ENCODE measurements at places on chromosomes 2 and 18.
A peak's percentile ranks its signal among the peaks of the same experiment; 100 is the strongest.

DNA sequence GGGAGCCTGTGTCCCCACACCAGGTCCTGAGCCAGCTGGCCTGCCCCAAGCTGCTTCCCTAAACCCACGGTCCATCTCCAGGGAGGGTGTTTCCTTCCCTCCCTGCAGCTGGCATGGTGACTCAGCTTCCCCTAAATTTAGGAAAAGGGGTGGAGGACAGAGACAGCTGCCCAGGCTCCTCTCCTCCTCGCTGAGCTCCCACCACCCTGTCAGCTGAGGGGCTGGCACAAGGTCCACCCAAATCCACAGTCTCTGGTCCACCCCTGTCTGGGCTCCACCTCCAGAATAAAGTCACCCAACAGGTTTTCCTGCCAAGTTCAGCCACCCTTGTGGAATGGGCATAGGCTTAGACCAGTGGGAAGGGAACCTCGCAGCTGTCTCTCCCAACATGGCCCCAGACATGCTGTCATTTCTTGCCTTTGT is 156.5 kb downstream of the TNS1 start:
- H3K4me1 ChIP-seq = peaks cover 14% of the 10 kb centered on the region
- no peak overlapping the region for H3K27ac ChIP-seq
- no peaks in the 10 kb centered on the region for H3K27me3 ChIP-seq

DNA sequence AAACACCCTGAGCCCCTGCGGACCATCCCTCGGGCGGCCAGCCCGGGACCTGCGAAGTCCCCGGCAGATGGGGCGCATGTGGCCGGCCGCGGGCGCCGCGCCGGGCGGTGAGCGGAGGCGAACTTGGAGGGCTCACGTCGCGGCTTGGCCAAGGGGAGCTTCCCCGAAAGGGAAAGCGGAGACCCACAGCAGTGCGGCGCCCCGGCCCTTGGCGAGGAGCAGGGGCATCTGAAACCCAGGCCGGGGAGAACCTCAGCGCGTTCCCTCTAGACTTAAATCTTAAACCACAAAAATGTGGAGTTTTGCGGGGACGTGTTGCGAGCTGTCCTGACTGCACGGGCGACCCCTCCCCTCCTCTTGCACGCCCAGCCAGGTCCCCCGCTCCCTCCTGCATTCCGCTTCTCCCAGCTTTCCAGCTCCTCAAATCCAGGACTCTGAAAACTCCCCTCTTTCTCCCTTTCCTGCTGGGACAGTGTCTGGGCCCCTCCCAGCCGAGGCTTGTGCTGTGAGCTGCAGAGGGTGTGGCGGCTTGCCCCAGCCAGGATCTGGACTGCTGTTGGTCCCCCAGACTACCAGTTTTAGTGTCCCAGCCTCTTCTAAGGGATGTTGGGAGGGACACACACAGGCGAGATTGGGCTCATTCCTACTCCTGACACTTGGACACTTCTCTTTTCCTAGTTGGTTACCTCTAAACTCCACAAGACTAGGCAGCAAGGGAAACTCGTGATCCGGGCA is 1.3 kb downstream of the FMNL2 start:
- H3K4me3 ChIP-seq = peak overlapping the region; percentile 90
- H3K36me3 ChIP-seq = no peaks in the 10 kb centered on the region
- peak; percentile 74 for DNase-seq
- peaks cover 7% of the 10 kb centered on the region for H3K4me1 ChIP-seq
- H3K27me3 ChIP-seq = no peaks in the 10 kb centered on the region

DNA sequence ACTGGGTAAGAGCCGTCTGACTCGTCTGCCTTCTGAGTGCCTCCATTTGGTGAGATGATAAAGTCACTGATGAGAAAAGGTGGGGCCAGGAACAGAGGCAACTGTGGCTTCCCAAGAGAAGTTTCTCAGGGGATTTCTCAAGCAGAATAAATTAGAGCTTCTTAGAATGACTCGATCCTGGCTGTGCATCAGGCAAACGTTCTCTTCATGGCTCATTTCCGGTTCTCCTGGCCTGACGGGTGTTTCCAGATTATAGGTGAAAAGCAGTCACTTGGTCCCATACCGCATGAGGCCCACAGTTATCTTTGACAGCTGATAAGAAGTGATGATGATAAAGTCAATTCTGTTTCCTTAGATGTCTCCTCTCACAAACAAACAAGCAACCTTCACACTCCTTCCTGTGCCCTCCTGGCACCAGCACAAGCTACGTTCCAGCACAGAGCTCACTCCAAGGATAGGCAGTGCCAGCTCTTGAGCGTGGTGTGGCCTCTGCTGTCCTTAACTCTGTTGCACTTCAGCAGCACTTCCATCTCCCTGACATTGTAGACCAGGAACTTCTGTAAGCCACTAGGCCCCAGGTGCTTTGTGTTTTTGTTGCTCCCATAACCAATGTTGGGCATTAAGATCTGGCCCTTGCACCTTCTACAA is 37.8 kb upstream of the KCNF1 start:
- H3K27me3 ChIP-seq = no peaks in the 10 kb centered on the region
- H3K36me3 ChIP-seq = no peaks in the 10 kb centered on the region
- no peak for DNase-seq
- H3K4me3 ChIP-seq = no peak overlapping the region
- H3K4me1 ChIP-seq = peaks cover 8% of the 10 kb centered on the region

GRCh38 chr2:128794285-128794684 is 475.6 kb upstream of the HS6ST1 start:
- no peak overlapping the region for H3K27ac ChIP-seq
- H3K4me1 ChIP-seq = no peaks in the 10 kb centered on the region
- no peak overlapping the region for H3K4me3 ChIP-seq
- no peak for DNase-seq
- no peaks in the 10 kb centered on the region for H3K36me3 ChIP-seq
- no peaks in the 10 kb centered on the region for H3K27me3 ChIP-seq

GRCh38 chr18:50397023-50397422 is 22.2 kb downstream of the SKA1 start:
- H3K27ac ChIP-seq = no peak overlapping the region
- H3K36me3 ChIP-seq = no peaks in the 10 kb centered on the region
- H3K4me3 ChIP-seq = no peak overlapping the region
- DNase-seq = no peak
- H3K4me1 ChIP-seq = peaks cover 8% of the 10 kb centered on the region

DNA sequence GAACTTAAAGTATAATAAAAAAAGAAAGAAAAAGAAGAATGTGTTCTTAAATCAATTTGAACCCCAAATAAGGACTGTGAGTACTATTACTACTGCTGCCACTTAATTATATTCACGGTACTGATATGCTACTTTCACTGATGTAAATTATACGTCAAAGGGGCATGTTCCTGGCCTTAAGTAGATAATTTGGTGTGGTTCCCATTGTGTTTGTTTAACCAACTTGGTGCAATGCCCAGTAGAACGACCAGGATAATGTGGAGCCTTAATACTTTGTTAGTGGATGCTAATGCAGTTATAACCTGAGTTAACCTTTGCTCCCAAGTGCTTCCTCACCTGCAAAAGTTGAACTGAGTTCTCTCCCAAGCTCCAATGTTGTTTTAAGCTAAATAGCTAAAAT is 142.0 kb downstream of the NR4A2 start:
- H3K27me3 ChIP-seq = no peaks in the 10 kb centered on the region
- no peak for DNase-seq
- H3K4me3 ChIP-seq = no peak overlapping the region
- H3K27ac ChIP-seq = no peak overlapping the region
- no peaks in the 10 kb centered on the region for H3K4me1 ChIP-seq
- H3K36me3 ChIP-seq = no peaks in the 10 kb centered on the region

DNA sequence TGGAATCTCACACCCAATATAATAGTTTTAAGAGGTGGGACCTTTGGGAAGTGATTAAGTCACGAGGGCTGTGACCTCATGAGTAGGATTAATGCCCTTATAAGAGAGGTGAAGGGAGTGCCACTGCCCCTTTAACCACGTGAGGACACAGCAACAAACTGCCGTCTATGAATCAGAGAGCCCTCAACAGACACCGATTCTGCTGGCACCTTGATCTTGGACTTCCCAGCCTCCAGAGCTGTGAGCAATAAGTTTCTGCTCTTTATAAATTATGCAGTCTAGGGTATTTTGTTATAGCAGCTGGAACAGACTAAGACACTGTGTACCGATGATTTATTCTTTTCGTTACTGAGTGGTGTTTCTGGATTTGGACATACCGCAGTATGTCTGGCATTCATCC is 56.2 kb downstream of the RRM2 start:
- H3K36me3 ChIP-seq = no peaks in the 10 kb centered on the region
- DNase-seq = no peak
- H3K4me1 ChIP-seq = no peaks in the 10 kb centered on the region

DNA sequence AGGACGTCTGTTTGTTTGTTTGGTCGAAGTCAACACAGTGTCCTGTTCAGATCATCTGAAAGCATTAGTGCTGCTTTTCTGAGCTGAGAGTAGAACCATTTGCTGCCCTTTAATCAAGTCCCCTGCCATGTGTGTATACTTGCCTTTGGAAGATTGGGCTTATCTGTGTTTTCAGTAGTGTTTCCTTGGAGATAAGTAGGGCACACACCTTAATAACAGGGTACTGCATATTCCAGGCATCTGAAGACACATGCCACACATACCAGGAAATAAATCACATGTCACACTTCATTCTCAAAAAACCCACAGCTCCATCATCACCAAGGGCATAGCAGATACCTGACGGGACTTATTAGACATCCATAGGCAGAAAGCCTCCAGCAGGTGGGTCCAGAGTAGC is 157.4 kb downstream of the SOX11 start:
- DNase-seq = no peak
- H3K4me1 ChIP-seq = peaks cover 16% of the 10 kb centered on the region
- H3K36me3 ChIP-seq = no peaks in the 10 kb centered on the region
- H3K27me3 ChIP-seq = no peaks in the 10 kb centered on the region

GRCh38 chr2:210162466-210163124 is 8.6 kb downstream of the KANSL1L start:
- no peak overlapping the region for H3K4me3 ChIP-seq
- DNase-seq = no peak
- no peaks in the 10 kb centered on the region for H3K4me1 ChIP-seq
- no peak overlapping the region for H3K27ac ChIP-seq

GRCh38 chr2:180240774-180241173 is 233.7 kb upstream of the CWC22 start:
- no peak for DNase-seq
- H3K4me3 ChIP-seq = no peak overlapping the region
- H3K27ac ChIP-seq = no peak overlapping the region
- no peaks in the 10 kb centered on the region for H3K4me1 ChIP-seq
- H3K36me3 ChIP-seq = no peaks in the 10 kb centered on the region

GRCh38 chr2:136217996-136218395 is 100.0 kb upstream of the CXCR4 start:
- no peaks in the 10 kb centered on the region for H3K27me3 ChIP-seq
- DNase-seq = no peak
- H3K36me3 ChIP-seq = no peaks in the 10 kb centered on the region
- H3K27ac ChIP-seq = no peak overlapping the region
- no peak overlapping the region for H3K4me3 ChIP-seq

DNA sequence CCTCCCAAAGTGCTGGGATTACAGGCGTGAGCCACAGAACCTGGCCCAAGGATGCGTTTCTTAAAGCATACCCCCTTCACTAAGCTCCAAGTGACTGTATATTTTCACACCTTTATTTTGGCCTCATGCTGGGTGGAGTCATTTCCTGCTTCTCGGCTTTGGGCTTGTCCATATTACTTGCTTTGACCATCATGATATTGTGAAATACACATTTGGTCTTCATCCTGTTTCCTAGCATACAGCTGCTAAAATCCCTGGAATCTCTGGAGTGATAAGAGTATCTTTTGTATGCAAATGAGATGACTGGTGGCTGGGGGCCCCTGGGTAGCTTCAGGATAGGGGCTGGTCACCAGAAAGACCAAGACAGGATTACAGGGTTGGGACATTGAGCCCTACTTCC is 17.6 kb upstream of the COLEC12 start:
- no peak overlapping the region for H3K4me3 ChIP-seq
- no peaks in the 10 kb centered on the region for H3K27me3 ChIP-seq
- DNase-seq = no peak
- H3K4me1 ChIP-seq = 0 out of 2 replicates have a peak, but pooled peaks cover 3% of the 10 kb centered on the region

GRCh38 chr2:74119912-74120825 is 27.5 kb downstream of the BOLA3 start:
- no peaks in the 10 kb centered on the region for H3K4me1 ChIP-seq
- peak overlapping the region; percentile 84 for H3K4me3 ChIP-seq
- H3K27ac ChIP-seq = peak overlapping the region; percentile 90
- DNase-seq = peak; percentile 97
- H3K27me3 ChIP-seq = no peaks in the 10 kb centered on the region
- no peaks in the 10 kb centered on the region for H3K36me3 ChIP-seq

- no peaks in the 10 kb centered on the region for H3K4me1 ChIP-seq
- no peak for DNase-seq
- H3K36me3 ChIP-seq = no peaks in the 10 kb centered on the region
- no peak overlapping the region for H3K4me3 ChIP-seq
- no peak overlapping the region for H3K27ac ChIP-seq
- H3K27me3 ChIP-seq = no peaks in the 10 kb centered on the region
Measured at GRCh38 chr2:33786881-33787280, 187.8 kb upstream of the FAM98A start.

DNA sequence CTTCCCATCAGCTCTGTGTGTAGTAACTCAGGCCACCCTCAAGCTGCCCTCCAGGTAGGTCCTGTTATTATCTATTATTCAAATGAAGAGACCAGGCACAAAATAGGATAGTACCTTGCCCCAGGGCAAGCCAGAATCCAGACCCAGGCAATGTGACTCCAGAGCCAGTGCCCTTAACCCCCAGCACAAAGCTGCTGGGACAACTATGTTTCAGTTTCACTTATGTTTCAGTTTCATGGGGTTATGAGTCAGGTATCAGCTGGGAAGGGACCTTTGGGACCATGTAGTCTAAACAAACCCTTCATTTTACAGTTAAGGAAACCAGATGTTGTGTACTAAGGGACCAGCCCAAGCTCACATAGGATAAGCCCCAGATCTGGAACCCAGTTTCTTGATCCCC is 10.0 kb downstream of the HK2 start:
- H3K4me1 ChIP-seq = peaks cover 52% of the 10 kb centered on the region
- H3K36me3 ChIP-seq = no peaks in the 10 kb centered on the region
- no peaks in the 10 kb centered on the region for H3K27me3 ChIP-seq
- no peak for DNase-seq
- H3K4me3 ChIP-seq = no peak overlapping the region

DNA sequence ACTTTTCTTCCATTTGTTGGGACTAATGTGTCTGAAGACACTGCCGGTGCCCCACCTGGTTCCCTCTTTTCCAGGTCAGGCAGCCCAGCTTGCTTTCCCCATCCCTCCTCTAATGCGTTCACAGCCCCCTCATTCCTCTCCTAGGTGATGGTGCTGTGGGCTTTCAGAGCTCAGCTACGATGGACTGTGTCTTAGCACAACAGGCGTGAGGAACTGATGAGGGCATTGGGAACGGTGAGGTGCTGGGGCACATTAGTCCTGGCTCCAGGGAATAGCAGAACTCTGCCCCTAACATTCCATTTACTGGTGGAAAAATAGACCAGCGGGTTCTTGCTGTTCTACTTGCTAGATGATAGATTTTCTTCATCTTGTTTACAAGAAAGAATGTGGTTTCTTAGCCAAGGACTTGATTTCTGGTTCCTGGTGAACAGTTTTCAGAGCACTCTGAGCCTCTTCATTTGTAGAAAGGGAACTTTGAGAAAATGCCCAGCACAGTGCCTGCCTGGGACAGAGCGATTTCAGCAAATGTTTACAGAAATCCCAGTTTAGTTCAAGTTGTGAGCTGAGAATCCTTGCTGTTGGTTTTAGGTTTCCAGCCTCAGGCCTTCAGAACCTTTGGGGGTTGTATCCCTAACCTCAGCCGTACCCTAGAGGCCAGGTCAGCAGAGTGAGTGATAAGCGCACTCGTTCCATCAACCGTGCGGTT is 42.5 kb downstream of the LDLRAD4 start:
- no peaks in the 10 kb centered on the region for H3K36me3 ChIP-seq
- no peak overlapping the region for H3K27ac ChIP-seq
- peaks cover 43% of the 10 kb centered on the region for H3K4me1 ChIP-seq
- H3K4me3 ChIP-seq = no peak overlapping the region

All from SK-N-SH (cell line).